ENCODE measurements at places on chromosomes 5 and 9.
A peak's percentile ranks its signal among the peaks of the same experiment; 100 is the strongest.

GRCh38 chr9:106682420-106682819 is 180.5 kb upstream of the ZNF462 start:
- no peak for DNase-seq

DNA sequence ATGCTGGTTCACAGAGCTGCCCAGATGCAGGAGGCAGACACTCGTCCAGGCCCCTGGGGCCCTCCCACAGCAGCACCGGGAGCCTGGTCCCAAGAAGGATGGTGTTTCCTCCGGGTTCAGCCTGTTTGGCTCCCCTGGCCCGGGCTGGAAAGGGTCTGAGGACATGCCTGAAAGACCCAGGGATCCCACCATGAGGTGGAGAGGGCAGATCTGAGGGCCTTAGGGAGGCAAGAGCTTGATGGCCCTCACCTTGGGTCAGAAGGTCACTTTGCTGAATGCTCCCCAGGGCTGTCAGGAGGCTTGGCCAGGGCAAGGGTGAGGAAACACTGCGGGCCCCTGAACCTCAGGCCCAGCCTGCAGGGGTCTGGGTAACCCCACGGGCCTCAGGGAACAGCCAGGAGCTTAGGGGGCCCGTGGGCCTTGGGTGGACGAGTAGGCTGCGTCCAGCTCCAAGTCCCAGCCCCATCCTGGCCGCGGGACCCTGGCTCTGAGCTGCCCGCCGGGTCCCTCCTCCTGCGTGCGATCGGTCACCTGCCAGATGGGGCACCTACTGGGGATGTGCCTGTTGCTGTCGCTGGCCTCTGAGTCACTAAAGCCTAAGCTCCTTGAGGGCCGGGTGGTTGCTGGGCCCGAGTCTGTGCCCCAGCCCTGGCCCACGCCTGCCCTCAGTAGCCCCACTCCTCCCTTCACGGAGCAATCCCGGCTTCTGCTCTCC is 106.2 kb downstream of the ZNF354C start:
- DNase-seq = no peak

GRCh38 chr9:21266733-21267484 is 27.1 kb upstream of the IFNA14 start:
- DNase-seq = no peak

- no peak for DNase-seq
Measured at GRCh38 chr5:89265511-89266179, 382.7 kb upstream of the MEF2C start.

DNA sequence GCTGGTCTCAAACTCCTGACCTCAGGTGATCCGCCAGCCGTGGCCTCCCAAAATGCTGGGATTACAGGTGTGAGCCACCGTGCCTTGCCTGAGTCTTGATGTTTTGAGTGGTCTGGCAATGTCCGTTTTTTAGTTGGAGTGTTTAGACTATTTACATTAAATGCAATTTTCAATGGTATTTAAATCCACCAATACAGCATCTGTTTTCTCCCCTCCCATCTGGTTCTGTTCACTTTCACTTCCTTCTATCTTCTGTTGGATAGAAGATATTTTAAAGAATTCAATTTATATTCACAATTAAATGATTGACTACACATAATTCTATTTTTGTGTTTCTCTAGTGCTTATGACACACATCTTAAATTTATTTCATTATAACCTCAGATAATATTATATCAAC is 26.0 kb upstream of the PCAT7 start:
- DNase-seq = no peak

DNA sequence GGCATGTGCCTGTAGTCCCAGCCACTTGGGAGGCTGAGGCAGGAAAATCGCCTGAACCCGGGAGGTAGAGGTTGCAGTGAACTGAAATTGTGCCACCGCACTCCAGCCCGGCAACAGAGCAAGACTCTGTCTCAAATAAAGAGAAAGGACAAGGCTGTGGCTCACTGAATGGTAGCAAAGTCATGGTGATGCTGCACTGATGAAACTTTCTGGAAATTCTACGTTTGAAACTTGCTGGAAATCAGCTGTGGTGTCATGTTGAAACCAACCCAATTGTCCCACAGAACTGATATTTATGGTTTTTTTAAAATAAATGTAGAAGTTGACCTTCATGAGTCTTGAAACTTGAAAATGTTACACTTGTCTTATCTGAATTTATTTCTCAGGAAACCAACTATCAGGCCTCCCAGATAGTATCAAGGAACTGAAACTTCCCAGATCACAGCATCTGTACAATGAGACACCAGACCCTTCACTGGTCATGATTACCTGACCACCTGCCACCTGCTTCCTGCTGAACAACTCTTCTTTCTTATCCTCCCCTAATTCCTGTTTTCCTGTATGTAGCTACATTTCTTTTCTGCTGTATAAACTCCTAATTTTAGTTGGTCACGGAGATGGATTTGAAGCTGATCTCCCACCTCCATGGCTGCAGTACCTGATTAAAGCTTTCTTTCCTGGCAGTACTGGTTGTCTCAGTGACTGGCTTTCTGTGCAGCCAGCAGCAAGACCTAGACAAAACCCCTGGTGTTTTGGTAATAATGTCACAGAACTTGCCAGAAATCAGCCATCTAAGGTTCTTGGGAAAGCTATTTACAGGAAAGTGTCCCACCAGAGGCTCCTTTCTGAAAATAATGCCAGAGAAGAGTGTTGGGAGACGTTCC is 5.6 kb upstream of the TBC1D13 start:
- DNase-seq = no peak

DNA sequence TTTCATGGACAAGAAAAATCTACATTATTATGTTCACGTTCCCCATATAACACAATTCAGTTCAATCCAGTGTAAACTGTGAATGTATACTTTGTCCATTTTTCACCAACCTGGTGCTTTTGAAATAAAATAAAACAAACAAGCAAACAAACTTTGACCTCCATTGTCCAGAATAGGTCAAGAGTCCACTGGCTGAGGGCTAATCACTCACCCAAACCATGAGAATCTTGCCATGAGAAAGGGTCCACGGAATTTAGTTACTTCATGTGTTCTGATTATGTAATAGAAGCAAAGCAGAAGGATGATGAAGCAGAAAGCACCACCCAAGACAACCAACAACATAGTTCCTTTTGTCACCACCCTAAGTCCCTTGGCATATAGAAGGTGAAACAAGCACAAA is 28.7 kb downstream of the DIAPH1 start:
- no peak for DNase-seq

DNA sequence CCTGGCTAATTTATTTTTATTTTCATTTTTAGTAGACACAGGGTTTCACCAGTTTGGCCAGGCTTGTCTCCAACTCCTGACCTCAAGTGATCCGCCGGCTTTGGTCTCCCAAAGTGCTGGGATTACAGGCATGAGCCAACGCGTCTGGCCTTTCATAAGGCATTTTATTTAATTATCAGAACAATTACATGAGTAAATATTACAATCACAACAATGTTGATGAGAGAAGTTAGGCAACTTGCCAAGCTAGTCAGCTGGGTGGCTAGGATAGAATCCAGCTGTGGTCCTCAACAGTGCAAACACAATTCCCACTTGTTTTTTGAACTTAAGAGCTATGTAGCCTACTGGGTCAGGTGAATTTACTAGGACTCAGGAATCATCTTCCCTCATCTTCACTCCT is 22.0 kb downstream of the C9orf57 start:
- DNase-seq = no peak

- peak; percentile 55 for DNase-seq
Measured at GRCh38 chr5:131382407-131383395, 118.8 kb downstream of the CDC42SE2 start.

DNA sequence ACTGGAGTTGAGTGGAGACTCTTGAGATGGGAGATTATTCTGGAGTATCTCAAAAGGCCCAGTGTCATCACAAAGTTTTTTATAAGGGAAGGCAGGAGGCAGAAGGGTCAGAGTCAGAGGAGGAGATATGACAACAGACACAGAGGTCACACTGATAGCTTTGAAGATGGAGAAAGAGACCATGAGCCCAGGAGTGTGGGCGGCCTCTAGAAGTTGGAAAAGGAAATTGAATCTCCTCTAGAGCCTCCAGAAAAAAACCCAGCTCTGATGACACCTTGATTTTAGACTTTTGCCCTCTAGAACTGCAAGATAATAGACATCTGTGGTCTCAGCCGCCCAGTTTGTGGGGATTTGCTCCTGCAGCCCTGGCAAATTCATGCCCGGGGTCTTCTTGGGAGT is 64.8 kb upstream of the SPTLC1 start:
- no peak for DNase-seq

- no peak for DNase-seq
Measured at GRCh38 chr5:142572006-142572405, 113.9 kb downstream of the FGF1 start.

GRCh38 chr9:127065592-127065991 is 56.8 kb downstream of the ANGPTL2 start:
- DNase-seq = no peak

- no peak for DNase-seq
Measured at GRCh38 chr5:89060768-89061167, 177.8 kb upstream of the MEF2C start.

GRCh38 chr5:1731091-1731639 is 68.5 kb downstream of the MRPL36 start:
- peak; percentile 1 for DNase-seq

DNA sequence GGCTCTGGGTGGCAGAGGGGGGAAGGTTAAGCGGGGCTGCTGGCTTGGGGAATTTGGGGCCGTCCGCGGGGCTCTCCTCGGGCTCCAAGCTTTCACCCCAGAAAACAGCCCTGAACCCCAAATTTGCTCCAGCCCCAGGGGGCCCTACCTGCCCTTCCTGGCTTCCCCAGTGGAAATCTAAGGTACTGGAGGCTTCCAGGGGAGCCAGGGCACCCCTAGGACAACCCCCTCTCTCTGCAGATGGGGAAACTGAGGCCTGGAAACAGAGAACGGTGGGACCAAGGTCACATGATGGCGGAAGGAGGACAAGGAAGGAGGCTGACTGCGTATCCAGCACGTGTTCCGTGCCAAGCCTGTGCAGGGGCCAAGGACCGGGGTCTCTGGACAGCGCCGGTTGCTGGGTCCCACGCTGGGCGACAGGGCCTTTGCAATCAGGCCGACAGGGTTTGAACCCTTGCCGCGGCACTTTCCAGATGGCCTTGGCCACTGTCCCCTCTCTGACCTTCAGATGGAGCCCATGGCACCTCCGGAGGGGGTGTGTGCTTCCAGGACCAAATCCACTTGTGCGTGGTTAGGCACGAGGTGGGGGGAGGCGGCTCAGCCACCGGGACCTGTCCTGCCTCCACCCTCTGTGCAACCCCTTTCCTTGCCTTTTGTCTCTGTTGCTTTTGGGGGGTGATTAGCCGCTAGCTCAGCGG is 183.1 kb downstream of the C9orf50 start:
- DNase-seq = no peak

GRCh38 chr5:14946815-14947620 is 75.4 kb upstream of the ANKH start:
- peak; percentile 44 for DNase-seq

GRCh38 chr5:50653946-50654345 is 12.5 kb upstream of the PARP8 start:
- DNase-seq = no peak

DNA sequence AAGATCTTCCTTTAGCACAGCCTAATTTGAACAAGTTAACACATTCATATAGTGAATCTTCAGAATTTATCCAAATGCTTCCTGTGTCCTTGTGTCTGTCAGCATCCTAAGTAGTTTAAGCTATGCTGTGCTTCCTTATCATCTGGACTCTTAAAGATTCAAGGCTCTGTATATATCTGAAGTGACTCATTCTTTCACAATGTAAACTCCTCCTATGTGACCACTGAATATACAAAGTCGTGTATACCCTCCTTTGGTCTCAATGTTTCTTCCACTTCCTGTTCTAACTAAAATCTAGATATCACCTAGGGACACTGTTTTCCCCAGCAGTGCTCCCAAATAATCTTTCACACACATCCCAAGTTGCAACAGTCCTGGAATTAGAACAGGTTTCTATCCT is 935.7 kb upstream of the NUDT12 start:
- no peak for DNase-seq

GRCh38 chr5:68303754-68304420 is 88.3 kb downstream of the PIK3R1 start:
- no peak for DNase-seq

GRCh38 chr5:109693535-109694400 is 4.0 kb downstream of the MAN2A1 start:
- DNase-seq = no peak

GRCh38 chr9:118529624-118530214 is 825.5 kb downstream of the TLR4 start:
- no peak for DNase-seq

DNA sequence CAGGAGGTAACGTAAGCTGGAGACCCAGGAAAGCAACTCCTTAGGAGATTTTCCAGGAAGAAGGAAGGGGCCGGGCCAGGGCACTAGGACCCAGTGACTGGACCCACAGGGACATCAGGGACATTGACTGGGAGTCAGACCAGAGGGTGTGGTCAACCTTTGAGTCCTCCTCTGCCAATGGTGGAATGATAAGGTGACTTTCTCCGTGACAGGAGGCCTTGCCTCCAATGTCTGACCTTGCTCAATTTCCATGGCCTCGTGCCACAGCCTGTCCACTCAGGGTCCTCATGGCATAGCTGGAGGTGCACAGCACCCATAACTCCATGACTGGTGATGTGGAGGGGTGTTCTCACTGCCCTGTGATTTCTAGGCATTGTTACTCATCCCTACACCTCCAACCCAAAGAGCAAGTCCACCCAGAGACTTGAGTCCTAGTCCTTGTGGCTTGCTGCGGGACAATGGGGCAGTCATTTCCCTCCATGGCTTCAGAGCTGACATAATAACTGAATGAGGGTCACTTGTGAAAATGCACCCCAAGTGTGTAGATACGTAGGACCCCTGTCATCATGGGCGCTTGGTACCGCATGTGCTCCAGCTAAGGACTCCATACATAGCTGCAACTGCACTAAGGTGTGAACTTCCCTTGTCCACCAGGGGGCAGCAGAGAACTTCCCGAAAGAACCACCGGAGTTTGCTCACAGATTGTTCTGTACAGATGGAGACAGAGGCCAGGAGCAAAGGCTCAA is 4.1 kb upstream of the AMBP start:
- DNase-seq = peak; percentile 84

DNA sequence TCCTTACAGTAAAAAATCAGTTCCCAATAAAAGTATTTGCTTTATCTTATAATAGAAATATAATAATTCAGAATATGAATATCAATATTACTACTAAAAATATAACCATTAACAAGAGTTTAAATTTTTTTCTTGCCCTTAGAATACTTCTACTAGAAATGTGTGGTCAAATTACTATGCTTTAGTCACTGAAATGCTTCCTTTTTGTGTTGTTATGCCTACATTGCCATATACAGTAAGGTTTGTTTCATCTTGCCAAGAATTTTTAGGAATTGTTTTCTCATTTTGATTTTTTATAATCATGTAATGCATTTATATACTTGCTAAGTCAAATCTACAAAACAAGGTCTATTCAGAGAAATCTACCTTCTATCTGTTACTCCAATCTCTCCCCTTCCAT is 181.7 kb downstream of the CDK5RAP2 start:
- no peak for DNase-seq

- DNase-seq = no peak
Measured at GRCh38 chr5:174448662-174449061, 275.7 kb upstream of the MSX2 start.

DNA sequence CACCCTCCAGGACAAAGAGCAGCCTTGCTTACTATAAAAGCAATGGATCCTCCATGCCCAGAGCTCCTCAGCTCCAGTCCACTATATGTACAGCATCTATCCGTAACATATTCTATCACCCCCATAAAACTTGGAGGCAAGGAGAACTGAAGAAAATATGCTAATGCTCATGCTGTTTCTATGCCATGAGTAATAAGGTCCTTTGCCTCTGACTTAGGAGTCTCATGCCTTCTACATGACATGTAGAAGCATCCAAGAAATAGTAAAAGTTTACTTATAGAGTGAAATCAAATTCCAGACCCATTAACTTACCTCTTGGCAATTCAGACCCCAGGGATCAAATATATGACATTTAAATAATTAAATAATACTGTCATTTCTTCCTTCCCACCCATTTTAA is 33.7 kb downstream of the SSBP2 start:
- DNase-seq = no peak
